ENCODE measurements at places on chromosomes 4 and X.

DNA sequence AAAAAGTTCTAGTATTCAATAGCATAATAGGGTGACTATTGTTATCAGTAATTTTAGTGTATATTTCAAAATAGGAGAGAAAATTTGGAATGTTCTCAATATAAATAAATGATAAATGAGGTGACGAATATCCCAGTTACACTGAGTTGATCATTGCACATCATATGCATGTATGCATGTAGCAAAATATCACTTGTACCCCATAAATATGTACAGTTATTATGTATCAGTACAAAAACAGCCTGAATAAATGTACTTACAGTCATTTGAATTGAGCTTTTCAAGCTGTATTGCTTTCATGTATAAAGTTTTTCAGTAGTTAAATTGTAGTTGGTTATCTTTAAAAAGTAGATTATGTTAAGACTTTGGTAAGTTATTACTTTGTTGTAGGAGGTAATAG, 12.6 kb downstream of the CISD2 start:
- no peak for DNase-seq

- DNase-seq: no peak
Observed at GRCh38 chr4:151583157-151583914, 174.4 kb downstream of the FHIP1A start.

DNA sequence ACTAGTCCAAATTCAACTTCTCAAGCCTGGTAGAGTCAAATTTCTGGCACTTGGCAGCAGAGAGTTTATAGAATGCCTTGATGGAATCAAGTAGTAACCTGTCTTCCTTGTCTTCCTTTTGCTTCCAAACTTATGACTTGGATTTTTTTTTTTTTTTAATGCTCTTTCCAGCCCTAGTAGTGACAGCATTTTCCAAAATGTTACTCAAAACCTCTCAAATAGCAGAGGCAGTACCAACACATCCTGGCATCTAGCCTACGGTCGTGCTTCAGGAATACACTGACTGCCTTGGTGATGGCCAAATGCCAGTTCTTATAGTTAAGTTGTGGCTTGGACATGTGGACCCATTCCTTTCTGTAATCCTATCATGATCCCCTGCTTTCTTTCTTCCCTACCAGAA, 46.0 kb downstream of the GALNT7 start:
- no peak for DNase-seq

- DNase-seq: no peak
Observed at GRCh38 chr4:158238575-158238974, 28.3 kb downstream of the TMEM144 start.

DNA sequence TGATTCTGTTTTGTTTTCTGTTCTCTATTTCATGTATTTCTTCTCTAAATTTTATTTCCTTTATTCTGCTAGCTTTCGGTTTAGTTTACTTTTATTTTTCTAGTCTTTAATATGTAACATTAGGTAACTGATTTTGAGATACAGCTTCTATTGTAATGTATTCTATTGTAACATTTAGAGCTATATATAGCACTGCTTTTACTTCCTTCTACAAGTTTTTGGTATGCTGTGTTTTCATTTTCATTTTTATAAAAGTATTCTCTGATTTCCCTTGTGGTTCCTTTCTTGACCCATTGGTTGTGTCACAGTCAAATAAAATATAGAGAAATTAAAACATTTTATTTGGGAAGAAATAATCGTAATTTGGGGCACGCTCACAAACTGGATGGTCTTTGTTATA, 13.9 kb upstream of the CT47A1 start:
- no peak for DNase-seq

GRCh38 chr4:152620915-152621314, 58.9 kb downstream of the TMEM154 start:
- no peak for DNase-seq

GRCh38 chr4:15001248-15001868, 923 bp upstream of the CPEB2 start:
- DNase-seq: peak; percentile 55

- DNase-seq: no peak
Observed at GRCh38 chrX:15749642-15750610, 11.9 kb downstream of the CA5B start.

- no peak for DNase-seq
Observed at GRCh38 chr4:7222521-7222920, 30.2 kb downstream of the SORCS2 start.

GRCh38 chr4:30717208-30718020, 2.8 kb upstream of the PCDH7 start:
- DNase-seq: no peak

GRCh38 chr4:71765350-71765749, 18.5 kb downstream of the GC start:
- DNase-seq: no peak

DNA sequence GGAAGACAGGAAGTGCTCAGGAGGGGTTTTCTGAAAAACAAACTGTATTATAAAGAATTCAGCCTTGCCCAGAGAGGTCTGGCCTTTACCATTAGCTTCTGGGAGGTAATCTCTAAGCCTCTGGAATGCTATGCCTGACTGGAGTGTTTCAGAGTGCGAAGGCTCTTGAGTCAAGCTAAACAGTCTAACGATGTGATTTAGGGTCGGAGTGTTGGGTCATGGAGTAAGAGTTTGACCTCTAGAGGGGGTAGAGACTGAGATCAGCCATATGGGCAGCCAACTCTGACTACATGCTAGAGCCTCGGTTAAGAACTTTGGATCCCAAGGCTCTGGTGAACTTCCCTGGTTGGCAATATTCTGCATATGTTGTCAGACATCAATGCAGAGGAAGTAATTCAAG, 15.0 kb downstream of the BOD1L1 start:
- DNase-seq: no peak

DNA sequence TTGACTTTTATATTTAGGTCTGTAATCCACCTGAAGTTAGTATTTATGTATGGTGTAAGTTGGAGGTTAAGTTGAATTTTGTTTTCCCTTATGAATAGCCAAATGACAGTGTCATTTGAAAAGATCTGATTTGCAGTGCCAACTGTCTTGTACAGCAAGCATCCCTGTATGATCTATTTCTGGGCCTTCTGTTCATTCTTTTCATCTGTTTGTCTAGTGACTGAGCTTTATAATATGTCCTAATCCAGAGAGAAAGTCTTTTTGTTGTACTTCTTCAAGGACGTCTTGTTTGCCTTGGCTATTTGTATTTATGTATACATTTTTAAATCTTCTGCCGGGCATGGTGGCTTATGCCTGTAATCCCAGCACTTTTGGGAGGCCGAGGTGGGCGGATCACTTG, 39.6 kb downstream of the CDKL5 start:
- no peak for DNase-seq

DNA sequence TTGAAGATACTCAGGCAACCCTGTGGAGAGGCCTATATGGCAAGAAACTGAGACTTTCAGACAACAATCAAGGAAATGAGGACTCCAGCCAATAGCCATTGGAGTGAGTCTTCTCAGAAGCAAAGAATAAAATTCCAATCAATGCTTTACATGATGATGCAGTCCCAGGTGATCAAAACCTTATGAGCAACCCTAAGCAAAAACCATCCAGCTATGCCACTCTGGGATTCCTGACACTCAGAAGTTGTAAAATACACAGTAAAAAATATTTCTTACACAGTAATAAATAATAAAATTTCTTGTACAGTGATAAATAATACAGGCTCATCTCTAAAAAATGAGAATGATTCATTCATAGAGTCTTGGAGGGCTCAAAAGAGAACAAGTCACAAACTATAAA, 150.6 kb downstream of the IL15 start:
- no peak for DNase-seq

- DNase-seq: no peak
Observed at GRCh38 chr4:168019921-168020320, 72.4 kb upstream of the ANXA10 start.

- DNase-seq: no peak
Observed at GRCh38 chr4:147933316-147933715, 201.4 kb downstream of the ARHGAP10 start.

DNA sequence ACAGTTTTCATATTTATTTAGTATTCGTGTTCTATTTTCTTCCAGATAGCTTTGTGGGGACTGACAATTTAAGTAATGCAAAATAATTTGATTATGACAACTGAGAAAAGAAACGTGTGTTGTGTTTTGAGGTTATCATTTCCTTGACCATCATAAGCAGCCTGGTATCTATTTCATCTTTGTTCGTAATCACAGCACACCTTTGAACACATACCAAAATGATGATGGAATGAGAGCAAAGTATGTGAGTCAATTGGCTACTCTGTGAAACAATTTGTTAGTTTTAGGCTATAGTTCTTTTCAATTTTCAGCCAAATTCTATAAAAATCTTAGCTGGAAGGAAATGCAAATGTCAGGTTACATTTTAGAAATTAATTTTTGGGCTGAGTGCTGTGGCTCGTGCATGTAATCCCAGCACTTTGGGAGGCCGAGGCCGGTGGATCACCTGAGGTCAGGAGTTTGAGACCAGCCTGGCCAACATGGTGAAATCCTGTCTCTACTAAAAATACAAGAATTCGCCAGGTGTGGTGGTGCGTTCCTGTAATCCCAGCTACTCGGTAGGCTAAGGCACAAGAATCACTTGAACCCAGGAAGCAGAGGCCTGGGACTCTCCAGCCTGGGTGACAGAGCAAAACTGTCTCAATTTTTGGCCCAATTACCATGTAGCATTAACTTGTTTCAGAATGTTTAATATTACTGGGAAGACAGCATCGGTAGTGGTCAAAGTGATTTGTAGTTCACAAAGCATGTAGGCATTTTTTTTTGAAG, 1.1 kb upstream of the DUSP21 start:
- DNase-seq: no peak

- no peak for DNase-seq
Observed at GRCh38 chr4:123306769-123307168, 89.8 kb upstream of the SPRY1 start.

GRCh38 chr4:102163404-102164140, 181.7 kb downstream of the SLC39A8 start:
- no peak for DNase-seq

- DNase-seq: no peak
Observed at GRCh38 chr4:156672492-156673305, 298.9 kb downstream of the PDGFC start.

DNA sequence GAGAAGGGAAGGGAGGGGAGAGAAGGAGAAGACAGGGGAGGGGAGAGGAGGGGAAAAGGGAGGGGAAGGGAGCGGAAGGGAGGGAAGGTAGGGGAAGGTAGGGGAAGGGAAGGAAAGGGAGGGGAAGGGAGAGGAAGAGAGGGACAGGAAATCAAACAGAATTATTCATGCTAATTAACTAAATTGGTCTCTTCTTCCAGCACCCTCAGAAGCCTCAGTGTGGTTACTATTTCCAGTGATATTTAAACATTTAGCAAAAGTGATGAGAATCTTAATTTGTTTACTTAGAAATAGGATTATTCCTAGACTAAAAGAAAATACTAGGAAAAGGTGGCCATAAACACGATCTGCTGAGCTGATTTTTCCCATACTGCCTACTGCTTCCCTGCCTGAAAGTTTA, 193.1 kb upstream of the CPEB2 start:
- DNase-seq: no peak

GRCh38 chrX:46611658-46612362, 38.2 kb downstream of the CHST7 start:
- no peak for DNase-seq

DNA sequence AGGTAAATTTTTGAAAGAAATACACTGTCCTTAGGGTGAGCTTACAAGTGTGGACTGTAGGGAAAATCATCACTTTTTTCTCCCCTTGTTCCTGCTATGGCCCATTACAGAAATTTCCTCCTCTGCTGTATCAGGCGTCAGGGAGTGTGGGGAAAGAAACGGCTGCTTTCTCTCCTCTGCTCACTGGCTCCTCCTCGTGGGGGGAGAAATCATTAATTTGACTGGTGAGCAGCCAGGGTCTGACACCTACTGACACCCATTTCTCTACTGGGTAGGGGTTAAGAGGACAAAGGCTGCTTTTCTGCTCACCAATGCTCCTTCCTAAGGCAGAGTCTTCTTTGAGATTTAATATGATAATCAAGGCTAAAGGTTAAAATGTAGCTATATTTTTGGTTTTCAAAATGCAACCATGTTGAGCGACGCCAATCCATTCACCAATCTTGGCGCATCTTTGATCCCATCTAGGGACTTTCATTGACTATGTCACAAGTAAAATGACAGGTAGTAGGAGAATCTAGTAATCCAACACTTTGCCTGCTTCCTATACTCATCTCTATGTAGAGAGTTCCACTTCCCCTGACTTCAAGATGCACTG, 25.1 kb downstream of the SETD7 start:
- peak; percentile 39 for DNase-seq

- DNase-seq: no peak
Observed at GRCh38 chrX:139200346-139200745, 330.2 kb upstream of the F9 start.

DNA sequence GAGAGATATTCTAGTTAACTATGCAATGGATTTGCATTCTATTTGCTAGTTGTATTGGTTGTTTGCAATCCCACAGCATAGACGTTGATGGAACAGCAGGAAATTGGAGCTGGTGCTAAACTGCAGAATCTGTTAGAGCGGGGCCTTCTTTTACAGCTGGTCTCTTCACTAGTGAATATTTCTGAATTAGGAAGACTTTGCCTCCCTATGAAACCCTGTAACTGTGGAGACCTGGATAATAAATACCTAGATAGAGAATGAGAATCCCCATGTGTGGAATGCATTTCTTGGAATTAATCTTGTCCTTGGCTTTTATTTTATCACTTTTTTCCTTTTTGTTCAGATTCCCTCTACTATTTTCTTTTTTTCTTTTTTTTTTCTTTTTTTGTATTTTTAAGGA, 109.7 kb downstream of the SHROOM3 start:
- no peak for DNase-seq

DNA sequence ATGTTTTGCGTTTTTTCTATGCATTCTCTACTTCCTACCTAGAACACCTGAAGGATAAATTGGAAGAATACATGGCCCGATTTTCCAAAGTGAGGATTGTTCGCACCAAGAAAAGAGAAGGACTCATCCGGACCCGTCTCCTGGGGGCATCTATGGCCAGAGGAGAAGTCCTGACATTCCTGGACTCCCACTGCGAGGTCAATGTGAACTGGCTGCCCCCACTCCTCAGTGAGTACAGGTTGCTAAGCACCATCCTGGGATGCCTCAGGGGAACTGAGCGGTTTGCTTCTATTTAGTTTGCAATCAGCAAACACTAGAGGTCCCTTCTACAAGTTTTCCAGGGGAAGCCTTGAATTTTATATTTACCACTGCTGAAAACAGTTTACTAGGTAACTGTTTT, 359.3 kb upstream of the GALNT7 start:
- no peak for DNase-seq

GRCh38 chr4:114694770-114695169, 96.2 kb downstream of the UGT8 start:
- DNase-seq: peak; percentile 6

DNA sequence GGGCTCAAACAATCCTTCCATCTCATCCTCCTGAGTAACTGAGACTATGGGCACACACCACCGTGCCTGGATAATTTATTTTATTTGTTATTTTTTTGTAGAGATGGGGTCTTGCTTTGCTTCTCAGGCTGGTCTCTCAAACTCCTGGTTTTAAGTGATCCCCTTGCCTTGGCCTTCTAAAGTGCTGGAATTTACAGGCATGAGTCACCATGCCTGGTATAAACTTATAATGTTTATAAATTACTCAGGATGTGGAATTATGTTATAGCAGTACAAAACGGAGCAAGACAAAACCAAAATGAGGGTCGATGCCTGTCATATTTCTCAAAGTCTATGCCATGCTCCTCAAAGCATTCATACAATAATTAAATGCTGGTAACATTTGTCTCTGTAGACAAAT, 29.8 kb upstream of the TEX13C start:
- no peak for DNase-seq

GRCh38 chr4:7417639-7418038, 17.1 kb downstream of the PSAPL1 start:
- DNase-seq: no peak

GRCh38 chr4:107996949-107997788, 7.5 kb downstream of the HADH start:
- no peak for DNase-seq

- no peak for DNase-seq
Observed at GRCh38 chrX:14173873-14174272, 144.2 kb upstream of the GEMIN8 start.

Data from NCI-H1092 (cell line).